Nasal cavity respiratory epithelium epithelial cell of viscerocranial mucosa (primary cell): ENCODE measurements at places on chromosomes 6 and 20. TPM values are rescaled to one million over a fixed set of nuclear protein-coding genes. Genes with fewer than 3 reads are reported as not detected.

The BPIFB1 gene
- 3.3 TPM in 1 of 2 replicates, not detected in the other for total RNA-seq

The CRISP2 gene
- total RNA-seq, result not detected in 2 replicates

The CST7 gene
- not detected in 2 replicates for total RNA-seq

The BHLHE23 gene
- not detected in 2 replicates for total RNA-seq

The DEK gene
- 54.3 and 95.7 TPM in 2 replicates for total RNA-seq

The CFAP61 gene
- total RNA-seq, result 0.07 and 0.34 TPM in 2 replicates

The ZNF292 gene
- total RNA-seq, result 19.1 and 38.0 TPM in 2 replicates
